ENCODE measurements at places on chromosomes 16 and 17.

DNA sequence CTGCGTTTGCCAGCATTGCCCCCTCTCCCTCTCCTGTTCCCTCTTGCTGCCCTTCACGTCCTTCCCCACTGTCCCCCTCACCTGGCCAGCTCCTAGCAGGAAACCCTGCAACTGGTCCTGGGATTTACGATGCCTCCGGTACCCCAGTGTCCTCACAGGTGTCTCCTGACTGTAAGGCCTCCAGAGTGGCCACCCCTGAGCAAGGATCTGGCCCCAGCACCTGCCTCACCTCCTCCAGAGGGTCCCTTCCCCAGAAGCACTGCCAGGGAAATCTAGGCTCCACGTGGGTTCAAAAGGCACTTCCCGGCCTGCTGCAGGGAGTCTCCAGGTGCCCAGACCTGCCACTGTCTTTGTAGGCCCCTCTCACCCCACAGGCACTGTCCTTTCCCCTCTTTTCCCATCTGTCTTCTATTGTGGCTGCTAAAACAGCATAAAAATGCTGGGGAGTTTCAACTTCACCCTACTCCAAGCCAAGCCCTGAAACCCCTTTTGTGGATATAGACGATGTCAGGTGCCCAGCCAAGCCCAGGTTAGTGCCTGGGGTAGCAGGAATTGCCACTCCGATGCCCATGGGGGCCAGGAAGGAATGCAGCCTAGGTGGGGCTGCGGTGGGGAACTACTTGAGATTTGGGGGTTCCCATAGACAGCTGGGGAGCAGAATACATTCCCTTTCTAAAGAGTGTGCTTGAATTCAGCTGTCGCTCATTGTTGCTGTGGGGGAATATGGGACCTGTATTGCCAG lies 25.7 kb downstream of the RAB11FIP4 start:
- no peak for DNase-seq

- DNase-seq: no peak
Measured at GRCh38 chr17:11308531-11308930, 67.5 kb downstream of the SHISA6 start.

GRCh38 chr17:4267402-4267801 lies 3.6 kb upstream of the ANKFY1 start:
- DNase-seq: no peak

- no peak for DNase-seq
Measured at GRCh38 chr17:59416184-59416583, 84.7 kb downstream of the YPEL2 start.

DNA sequence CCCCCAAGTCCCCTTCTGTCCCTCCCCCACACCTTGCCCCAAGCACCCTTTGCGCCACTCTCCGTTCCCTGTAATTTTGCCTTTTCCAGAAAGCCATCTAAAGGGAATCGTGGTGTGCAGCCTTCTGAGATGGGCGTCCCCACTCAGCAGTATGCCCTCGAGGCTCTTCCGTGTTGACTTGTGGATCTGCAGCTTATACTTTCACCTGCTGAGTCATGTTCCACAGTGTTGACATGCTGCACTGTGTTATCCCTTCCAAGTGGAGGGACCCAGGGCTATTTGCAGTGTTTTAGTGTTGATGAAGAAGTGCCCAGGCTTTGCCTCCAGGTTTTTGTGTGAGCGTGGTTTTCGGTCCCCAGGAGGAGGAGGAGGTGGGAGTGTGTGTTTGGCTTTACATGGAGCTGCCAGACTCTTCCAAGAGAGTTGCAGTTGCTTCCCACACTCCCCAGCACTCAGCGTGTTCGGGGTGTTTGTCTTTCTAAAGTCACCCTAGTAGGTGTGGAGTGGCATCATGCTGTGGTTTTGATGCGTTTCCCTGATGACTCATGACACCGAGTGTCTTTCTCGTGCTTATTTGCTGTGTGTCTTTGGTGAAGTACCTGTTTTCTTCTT lies 32.1 kb upstream of the JPT2 start:
- DNase-seq: no peak

GRCh38 chr17:3909257-3909656 lies 7.0 kb downstream of the P2RX1 start:
- DNase-seq: no peak

DNA sequence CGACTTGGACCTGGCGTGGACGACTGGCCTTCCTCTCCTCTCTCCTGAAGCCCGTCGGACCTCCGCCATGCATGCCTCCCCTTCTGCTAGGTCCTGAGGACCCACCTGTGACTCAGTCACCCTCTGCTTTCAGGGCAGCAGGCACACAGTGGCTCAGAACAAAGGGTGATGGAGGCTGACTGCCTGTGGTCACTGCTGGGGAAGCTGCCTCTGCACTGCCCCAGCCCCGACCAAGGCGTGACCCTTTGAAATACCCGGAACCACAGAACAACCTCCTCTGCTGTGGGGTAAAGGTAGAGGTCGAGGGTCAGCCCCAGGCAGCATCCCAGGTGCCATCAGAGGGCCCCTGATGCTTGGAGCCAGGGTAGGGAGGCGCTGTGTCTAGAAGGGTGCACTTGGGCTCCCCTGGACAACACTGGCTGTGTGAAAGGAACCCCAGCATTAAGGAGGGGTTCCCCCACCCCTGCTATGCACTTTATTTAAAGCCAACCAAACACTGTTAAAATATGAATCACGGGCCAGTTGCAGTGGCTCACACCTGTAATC lies 12.5 kb upstream of the SLC4A1 start:
- DNase-seq: no peak

DNA sequence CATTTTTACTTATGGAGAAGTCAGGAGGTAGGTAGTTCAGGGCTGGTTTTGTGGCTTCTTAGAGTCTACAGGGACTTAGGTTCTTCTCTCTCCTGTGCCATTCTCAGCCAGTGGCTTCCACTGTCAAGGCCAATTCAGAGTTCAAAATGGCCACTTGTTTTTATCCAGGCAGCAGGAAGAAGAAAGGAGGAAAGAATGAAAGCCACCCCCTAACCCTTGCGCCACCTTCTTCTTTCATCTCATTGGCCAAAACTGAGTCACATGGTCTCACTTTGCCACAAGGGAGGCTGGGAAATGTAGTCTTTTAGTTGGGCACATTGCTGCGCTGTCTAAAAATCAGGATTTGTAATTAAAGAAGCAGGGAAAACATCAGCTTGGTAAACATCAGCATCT lies 60.8 kb upstream of the MED9 start:
- DNase-seq: no peak
